ENCODE measurements at places on chromosomes 12 and 14. TPM values are rescaled to one million over a fixed set of nuclear protein-coding genes. Genes with fewer than 3 reads are reported as not detected.

The SCN8A gene
- 2.3 TPM for total RNA-seq

The B3GNT4 gene
- total RNA-seq: 0.76 TPM

The PRORP gene
- 28.0 TPM for total RNA-seq

The CLEC7A gene
- 0.26 TPM for total RNA-seq

Data from activated CD8-positive, alpha-beta memory T cell treated with anti-CD3 and anti-CD28 coated beads, Interleukin-2, amount 10 ng/mL, durations not matched to agents 7 days and 5 days (primary cell).